Epithelial cell of proximal tubule (primary cell): ENCODE measurements at places on chromosomes 1 and 21.

DNA sequence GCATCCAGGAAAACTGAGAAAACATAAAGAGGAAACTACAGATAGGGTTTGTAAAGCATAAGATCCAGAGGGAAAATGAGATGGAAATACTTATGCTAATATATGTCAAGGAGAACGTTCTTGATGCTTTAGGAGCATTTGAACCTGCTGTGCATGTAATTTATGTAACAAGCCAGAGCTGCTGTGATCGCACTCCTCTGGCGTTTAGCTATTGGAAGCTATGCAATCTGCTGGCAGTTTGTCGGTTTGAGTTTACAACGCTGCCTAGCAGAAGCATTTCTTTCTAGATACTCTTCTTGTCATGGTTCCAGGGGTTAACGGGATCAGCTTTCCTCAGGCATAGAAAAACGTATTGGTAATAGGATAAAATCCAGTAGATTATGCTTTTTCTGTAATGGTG, 182.7 kb downstream of the KCNH1 start:
- no peak for DNase-seq

DNA sequence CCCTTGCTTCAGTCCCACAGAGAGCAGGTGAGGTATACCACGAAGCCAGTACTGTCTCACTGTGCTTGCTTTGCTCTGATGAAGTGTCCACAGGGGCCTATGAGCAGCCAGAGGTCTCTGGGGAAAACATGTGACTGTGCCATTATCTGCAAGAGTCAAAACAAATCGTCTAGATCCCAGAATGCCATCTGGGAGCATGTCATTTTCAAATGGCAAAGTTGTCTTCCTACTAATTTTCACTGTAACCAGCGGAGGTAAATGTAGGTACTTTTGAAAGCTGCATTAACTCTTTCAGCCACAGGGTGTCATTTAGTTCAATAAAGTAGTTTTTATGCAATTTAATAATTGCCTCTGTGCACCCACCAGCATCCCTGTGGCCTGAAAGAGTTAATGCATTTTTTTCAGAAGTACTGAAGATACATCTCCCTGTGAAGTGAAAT, 173.6 kb upstream of the SGIP1 start:
- no peak for DNase-seq

DNA sequence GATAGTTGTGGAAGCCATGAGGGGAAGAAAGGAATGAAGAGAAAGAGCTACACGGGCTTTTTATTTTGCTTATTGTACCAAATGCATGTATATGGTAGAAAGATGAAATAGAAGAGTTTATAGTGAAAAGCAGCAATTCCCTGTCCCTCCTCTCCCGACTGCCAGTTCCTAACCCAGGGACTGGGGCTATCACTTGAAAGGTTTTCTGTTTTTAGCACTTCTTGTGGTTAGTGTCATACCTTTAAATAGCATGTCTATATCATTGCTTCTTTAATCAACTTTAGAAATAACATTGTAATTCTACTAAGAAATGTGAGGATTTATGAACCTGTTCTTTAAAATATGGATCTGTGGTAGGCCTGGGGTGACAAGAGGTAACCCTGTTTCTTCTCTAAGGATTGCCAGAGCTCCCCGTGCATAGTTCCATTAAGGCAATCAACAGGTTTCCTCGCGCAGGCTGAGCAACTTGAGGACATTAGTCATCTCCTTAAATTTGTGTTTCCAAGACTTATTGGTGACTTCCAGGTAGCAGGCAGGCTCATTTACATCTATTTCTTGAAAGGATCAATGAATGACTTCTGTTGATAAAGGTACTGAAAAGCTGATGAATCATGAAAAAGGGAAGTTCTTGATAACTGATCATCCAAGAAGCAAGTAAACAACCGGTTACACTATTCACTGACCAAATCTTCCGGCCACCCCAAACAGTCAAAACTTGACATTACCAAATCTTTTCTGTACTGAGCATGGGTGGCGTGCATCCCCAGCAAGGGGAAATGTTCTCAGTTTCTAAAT, 37.8 kb upstream of the S1PR1 start:
- no peak for DNase-seq

DNA sequence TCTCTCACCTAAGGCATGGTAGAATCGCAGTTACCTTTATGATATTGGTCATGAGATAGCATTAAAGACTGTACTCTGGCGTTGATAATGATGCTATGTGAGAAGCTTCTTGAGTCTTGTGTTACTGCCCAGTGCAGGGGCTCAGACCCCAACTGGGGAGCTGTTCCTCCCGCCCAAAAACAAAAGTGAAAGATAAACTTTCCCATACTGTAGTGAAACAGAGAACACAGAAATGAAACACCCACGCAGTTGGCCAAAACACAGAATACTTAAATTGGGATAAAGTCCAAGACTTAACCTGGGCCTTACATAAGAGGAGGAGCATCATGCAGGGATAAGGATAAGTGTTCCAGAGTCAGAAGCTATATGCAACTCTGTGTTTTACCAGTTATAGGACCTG, 130.6 kb downstream of the HHIPL2 start:
- no peak for DNase-seq

DNA sequence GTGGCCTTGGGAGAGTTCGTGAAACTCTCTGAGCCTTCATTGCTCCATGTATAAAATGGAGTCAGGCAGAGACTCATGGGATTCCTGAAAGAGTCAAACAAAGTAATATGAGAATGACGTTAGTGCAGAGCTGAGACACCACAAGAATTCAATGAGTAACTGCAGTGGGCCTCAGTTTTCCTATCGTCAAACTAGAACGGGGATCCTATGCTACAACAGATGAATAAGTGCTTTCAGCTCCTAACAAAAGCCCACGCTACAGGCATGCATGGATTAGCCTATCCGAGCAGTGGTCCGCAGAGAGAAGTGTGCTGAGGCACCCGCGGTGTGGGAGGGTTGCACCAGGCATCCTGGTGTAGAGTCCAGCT, 124.7 kb downstream of the SYF2 start:
- DNase-seq: no peak

DNA sequence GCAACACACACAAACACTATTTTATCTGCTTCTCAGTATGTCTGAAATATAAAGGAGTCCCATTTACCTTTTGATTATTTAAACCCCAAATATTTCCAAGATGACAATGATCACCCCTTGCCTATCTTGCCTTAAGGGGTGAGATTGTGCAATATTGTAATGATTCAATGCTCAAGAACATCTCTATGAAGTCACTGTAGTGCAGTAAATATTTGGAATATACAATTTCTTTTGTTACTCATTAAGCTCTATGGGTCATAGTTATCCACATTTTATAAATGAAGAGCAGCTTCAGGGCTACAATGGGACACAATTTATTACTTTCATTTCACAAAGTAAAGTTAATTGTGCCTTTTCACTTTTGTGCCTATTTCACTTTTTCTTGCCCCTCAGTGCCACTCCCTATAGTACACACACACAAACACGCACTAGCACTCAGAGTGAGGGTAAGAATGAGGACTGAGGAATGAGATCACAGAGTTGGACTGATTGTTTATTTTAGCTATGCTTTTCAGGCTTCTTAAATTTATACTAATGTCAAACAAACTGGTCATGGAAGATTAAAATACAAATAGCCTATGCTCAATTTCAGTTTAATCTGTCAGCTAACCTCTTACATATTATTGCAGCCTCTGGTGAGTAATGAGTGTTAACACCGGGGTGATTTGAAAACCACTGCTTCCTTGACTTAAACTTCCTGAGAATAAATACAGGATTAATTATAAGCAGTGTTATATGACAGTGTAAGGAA, 521.0 kb upstream of the B3GALT2 start:
- DNase-seq: no peak

DNA sequence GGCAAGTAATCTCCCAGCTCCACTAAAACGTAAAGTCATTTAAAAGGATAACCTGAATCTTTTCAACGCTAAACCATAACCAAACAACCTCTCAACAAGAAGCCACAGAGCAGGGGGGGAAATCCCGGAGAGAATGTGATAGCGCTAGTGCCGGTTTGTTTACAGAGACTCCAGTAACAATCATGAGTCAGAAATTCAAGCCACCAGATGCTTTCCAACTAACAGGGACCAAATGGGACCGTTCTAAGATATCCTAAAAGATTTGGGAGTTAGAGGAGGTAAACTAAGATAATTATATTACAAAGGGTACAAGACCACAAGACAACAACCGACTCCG, 825 bp downstream of the DCAF8 start:
- DNase-seq: no peak

- no peak for DNase-seq
These were observed 94.7 kb downstream of the DMRTA2 start for GRCh38 chr1:50328552-50328951.

DNA sequence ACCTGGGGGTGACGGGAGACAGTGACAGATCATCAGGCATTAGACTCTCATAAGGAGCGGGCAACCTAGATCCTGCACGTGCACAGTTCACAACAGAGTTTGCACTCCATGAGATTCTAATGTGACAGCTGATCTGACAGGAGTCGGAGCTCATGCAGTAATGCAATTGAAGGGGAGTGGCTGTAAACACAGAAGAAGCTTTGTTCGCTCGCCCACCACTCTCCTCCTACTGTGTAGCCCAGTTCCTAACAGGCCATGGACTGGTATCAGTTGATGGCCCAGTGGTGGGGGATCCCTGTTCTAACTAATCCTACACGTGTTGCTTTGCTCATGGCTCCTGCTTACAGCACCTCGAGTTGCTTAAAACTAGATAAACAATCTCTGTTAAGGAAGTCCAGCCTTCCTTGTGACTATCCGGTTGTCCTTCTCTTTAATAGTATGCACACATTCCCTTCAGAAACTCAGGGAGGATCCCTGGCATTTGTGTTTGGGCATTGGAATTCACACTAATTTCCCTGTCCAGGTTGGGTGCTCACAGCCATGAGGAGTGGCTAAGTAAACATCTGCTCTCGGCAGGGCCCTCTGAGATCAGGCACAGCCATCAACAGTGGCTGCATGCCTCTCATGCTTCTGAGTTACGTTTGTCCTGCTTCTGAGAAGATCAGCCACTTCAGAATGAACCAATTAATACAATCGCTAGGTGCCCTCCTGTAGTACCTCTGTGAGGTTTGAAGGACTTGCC, 21.1 kb upstream of the F3 start:
- DNase-seq: no peak

- no peak for DNase-seq
These were observed 651.3 kb downstream of the PTPRC start for GRCh38 chr1:199290186-199290585.

DNA sequence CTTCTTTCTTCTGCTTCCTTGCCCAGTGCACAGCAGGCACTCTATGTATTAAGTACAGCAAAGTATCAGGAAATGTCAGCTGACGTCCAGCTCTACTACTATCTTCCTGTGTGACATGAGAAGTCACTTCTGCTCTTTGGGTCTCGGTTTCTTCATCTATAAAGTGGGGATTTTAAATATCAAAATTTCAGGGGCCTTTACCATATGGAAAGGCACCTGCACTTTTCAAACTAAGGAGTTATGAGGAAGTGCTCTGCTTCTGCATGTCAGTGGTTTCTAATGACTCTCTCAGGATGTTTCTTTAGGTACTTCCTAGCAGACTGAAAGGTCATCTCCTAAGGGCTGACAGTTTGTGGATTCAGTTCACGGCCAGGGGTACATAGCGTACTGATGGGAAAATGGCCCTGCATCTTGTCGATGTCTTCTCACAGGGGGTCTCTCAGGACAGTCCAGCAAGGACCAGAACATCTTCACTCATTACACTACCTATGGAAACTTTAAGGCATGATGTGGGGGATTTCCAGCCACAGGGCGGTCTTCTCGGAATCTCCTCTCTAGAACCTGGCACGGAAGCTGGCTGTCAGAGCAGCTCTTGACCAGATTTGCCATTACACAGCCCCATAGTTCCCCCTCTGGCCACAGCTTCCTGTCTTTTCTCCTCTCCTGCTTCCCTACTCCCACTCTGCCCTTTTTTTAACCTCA, 42.0 kb upstream of the MTF1 start:
- no peak for DNase-seq

DNA sequence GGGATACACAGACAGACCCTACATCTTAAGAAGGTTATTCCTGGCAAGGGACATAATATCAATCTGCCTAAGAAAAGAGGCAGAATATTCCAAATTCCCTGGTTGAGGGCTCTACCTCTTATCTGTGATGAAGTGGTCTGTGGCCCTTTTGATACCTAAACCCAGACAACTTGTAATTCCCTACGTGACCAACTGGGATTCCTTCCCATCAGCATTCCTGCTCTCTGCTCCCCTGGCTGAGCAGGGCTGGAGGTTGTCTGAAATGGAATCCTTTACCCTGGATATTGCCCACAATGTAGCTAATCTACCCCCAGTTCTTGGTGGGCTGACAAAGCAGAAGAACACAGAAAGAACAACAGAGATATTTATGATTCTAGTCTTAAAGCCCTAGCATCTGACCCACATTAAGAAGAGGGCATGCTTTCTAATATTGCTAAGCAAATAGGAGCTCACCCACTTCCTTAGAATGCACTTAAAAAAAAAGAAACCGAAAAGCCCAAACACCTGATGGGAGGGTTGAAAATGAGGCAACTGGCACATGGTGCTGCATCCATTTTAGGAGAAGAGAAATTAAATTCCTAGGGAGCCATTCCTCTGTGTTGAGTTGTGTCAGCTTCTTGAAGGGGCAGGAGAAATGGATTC, 36.8 kb downstream of the GADD45A start:
- DNase-seq: no peak

GRCh38 chr1:27606708-27607238, 2.8 kb upstream of the AHDC1 start:
- DNase-seq: no peak

DNA sequence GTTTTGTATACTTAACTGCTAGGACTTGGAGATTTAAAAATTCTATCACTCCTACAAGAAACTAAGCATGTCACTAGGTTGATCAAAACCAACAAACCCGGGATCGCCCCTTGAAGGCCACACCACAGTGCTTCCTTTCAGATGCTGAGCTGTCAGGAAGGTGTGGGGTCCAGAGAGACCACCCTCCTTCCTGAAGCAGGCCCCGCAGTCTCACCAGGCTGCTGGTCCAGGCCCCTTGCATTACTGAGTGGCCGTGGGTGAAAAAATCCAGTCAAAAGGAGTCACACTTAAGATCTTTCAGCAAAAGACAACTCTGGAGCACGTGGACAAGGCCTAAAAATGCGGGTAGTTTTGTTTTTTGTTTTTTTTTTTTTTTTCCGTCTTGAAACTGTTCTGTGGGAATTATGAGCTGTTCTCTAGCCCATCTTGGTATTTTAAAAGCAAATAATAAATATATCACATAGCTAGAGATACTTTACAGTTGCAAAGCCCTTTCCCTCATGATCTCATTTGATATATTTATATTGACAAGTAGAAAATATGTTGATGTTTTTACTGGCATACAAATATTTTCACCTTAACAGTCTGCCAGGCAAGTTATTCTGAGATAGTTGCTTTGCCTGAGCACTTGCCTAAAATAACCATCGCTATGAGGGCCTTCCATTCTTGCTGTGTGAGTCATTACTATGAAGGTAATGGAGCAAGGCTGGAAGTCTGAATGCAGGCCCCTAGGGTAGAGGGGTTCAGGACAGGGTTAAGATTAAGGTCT, 73.1 kb upstream of the EDEM3 start:
- peak; percentile 66 for DNase-seq

GRCh38 chr1:152533327-152533938, 19.2 kb downstream of the CRCT1 start:
- peak; percentile 6 for DNase-seq
